Cortex of kidney (tissue), 1 donor: ENCODE measurements at places on chromosomes 3 and 15.

DNA sequence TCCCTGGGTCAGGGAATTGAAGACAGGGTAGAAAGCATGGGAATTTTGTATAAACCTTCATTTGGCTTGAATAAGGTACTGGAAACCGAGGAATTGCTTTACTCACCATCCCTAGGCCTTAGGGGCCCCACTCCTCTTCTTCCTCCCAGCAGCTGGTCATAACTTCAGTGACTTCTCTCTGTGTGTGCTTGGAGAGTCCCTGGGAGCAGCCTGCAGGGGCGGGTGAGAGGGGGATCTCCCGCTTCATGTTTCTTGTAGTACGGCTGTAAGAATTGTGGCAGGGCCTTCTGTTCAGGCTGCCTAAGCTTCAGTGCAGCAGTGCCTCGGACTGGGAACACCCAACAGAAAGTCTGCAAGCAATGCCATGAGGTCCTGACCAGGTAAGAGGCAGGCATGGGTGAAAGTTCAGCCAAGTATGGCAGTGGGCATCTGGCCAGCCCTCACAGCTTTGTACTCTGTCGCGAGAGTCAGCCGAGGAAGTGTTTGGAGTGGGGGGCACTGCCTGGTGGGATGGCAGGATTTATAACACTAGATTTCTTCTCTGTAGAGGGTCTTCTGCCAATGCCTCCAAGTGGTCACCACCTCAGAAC, 1.7 kb upstream of the DNAJC17 start:
- DNase-seq: no peak

DNA sequence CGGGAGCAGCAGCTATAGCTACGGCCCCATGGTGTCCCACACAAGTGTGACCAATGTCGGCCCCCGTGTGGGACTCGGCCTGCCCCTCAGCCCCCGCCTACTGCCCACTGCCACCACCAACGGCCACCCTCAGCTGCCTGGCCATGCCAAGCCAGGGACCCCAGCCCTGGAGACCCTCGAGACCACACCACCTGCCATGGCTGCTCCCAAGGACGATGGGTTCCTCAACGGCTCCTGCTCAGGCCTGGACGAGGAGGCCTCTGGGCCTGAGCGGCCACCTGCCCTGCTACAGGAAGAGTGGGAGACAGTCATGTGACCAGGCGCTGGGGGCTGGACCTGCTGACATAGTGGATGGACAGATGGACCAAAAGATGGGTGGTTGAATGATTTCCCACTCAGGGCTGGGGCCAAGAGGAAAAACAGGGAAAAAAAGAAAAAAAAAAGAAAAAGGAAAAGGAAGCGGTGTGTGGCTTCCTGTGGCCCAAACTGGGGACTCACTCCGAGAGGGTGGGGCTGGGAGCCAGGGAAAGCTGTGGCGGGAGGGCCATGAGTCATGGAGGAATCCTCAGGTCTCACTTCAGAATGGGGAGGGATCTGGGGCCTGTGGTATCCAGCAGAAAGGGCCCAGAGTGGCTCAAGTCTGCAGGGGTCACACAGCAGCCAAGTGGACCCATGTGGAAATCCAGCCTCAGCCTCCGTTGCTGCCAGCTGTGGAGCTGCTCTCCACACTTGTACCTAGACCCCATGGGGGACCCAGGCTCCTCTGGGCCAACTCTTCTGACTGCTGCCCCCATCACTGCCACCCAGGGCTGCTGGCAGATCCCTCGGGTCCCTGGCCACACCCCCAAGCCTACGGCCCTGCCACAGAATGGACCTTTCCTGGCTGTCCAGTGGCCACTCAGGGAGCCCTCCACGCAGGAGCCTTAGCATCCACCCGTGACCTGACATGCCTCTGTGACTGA, 26.1 kb downstream of the PTH1R start:
- no peak for DNase-seq

- DNase-seq: no peak
These were observed 225.9 kb upstream of the GAP43 start for GRCh38 chr3:115397433-115397832.

DNA sequence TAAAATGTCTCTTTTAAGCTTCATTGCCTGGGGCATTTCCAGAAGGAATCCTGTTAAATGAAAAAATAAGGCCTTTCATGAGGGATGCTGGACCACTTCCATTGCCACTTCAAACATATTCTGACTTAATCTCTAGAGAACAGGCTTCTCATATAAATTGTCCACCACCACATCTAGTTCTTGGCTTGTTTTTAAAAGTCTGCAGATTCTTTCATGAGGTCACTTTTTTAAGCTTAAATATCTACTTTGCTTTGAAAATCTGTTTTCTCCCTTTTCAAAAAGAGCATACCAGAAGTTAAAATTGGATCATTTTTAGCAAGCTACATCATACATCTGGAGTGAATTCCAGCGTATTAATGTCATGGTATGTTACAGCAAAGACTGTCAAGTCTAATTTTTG, 131.6 kb downstream of the C3orf70 start:
- DNase-seq: no peak

DNA sequence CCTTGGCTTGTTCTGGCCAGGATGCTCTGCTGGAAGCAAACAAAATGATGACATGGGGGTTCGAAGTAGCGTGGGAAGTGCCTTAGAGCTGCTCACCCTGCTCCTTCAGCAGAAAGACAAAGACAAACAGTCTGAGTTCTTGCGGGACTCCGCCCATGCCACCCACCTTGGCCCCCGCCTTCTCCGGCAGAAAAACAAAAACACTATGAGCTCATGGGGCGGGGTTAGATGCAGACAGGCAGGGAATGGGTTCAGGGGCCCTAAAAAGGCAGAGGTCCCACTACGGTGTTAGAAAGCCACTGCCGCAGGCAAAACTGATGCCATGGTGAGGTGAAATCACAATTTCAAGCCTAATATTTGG, 9.7 kb upstream of the NCKIPSD start:
- no peak for DNase-seq

DNA sequence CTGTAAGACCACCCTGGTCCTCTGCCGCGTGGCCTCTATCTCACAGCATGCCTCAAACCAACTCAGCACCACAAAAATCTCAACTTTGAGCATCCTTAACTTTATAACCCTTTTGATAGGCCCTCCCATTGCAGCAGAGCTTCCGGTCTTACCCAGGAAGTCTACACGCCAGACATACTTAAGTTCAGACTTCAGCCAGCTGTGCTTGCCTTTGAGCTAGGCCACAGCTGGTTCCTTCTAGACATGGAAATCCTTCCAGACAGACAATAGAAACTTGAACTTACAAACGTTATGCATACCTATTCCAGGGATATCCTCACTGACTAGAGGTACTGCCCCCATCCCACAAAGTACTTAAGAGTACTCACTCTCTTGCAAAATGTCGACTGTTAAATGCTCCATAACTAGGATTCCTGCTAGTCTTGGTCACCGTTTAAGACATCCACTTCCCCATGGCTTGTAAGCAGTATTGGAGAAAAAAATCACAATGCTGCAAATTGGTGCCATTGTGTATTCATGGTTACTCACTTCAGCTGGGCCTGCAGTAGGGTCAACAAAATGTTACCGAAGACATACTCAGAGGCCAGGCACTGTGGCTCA, 183.5 kb downstream of the TBL1XR1 start:
- no peak for DNase-seq

DNA sequence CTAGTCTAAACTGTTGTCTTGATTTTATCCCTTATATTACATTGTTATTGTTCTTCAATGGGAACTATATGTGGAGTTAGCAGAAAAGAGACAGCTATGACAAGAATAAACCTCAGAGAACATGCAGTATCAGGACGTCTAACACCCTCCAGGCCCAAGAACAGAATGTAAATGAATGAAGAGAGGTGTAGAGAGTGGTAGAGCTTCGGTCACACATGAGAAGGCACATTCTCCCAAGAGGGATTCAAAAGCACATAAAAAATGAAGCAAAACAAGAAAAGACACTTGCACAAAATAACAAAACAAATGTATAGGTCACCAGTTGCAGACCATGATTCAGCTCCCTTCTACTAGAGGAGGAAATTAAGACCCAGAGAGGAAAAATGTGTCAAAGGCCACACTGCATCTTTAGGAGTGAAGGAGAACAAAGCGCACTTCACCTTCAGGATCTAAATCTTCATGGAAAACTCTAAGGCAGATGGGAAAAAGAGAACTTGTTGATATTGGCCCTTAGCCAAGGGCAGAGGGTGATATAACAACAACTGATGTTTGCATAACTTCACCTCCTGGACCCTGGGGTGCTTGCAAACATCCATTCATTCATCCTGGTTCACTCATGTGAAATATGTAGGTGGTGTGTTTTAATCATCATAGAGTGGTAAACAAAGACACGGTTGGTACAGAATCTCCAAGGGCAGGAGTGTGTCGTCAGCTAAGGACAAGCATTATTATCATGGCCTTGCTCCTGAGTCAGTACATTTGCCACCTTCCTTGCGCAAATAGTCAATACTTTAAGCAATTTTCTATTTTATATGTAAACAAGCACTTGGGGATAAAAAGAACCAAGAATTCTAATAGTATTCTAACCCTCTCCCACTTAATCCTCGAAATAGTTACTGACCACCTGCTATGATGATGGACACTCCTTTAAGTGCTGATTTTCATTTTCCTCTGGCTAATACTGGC, 8.8 kb downstream of the NEK10 start:
- DNase-seq: no peak

DNA sequence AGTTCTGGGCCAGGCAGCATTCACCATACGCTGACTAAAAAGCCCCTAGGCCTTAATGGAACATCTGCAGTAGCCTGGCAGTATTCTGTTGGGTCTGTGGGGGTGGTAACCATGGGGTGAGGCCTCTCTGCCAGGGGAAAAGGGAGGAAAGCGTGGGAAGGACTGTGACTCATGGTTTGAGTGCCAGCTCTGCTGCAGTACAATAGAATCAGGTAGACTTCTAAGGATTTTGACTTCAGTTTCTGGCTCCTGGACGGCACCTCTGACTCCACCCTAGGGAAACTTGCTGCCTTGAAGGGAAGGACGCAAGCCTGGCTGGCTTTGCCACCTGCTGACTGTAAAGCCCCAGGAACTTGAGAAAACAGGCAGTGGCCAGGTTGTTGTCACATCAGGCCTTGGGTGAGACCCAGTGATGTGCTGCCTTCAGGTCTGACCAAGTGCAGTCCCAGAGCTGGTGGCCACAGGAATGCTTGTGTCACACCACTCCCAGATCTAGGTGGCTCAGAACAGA, 148.6 kb downstream of the SUCNR1 start:
- no peak for DNase-seq

GRCh38 chr3:144426967-144427366, 455.3 kb downstream of the DIPK2A start:
- DNase-seq: no peak

GRCh38 chr3:101155825-101156224, 162.6 kb upstream of the ABI3BP start:
- no peak for DNase-seq

DNA sequence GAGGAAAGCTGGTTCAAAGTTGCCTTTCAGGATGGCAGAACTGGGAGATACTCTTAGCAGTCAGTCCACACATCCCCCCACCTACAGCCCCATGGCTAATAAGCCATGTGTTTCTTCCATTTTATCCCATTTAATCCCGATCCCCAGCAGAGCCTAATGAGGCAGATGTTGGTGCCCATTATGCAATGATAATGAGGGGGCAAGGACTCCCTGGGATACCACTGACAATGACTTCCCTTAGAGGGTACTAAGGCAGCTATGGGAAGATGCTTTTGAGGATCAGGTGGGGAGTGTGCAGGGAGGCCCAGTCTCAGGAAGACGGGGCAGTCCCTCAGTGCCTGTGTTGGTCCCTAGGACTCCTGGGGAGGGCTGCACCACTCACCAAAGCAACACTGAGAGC, 43.8 kb upstream of the TBC1D21 start:
- DNase-seq: no peak
